ENCODE measurements at places on chromosomes 16 and 17.

DNA sequence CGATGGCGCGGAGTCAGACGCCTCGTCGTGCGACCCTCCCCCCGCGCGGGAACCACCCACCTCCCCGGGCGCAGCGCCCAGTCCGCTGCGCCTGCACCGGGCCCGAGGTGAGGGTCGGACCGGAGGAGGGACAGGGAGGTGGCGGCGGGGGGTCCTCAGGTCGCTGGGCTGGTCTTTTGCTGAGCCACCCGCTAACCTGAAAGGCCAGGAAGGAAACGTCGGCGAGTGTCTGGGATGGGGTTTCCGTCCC, 4.9 kb downstream of the TBX2 start:
- DNase-seq = no peak

DNA sequence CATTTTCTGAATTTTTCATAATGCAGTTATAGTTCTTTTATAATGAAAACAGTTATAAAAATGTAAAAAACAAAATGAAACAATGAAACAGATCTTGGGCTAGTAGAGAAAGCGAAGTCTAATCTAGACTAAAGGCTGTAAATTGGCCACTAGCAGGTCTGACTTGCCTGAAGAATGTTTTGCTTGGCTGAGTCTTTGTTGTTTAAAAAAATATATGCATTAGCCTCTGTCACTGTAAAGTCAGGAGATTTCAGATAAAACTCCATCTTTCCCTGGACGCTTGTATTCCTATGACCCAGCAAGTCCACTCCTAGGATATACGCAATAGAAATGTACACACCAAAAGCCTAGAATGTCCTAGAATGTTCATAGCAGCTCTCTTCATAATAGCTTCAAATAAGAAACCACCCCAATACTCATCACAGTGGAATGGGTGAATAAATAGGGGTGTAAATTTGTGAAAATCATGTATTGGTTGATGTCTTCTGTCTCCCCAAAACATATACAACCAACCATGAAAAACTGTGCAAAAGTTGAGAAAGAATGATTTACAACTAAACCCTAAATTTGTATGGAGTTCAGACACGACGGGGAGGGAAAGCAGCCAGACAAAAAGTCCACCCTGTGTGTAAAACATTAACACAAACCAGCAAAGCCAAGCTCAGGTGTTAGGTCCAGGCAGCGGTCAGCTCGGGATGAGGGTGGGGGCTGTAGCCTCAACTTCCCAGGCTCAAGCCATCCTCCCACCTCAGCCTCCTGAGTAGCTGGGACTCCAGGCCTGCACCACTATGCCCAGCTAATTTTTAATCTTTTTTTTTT, 37.7 kb upstream of the MEAK7 start:
- peak; percentile 68 for DNase-seq

GRCh38 chr16:2443555-2443954, 14.3 kb downstream of the CCNF start:
- DNase-seq = no peak

GRCh38 chr17:46995841-46996571, 17.0 kb upstream of the RPRML start:
- peak; percentile 16 for DNase-seq

DNA sequence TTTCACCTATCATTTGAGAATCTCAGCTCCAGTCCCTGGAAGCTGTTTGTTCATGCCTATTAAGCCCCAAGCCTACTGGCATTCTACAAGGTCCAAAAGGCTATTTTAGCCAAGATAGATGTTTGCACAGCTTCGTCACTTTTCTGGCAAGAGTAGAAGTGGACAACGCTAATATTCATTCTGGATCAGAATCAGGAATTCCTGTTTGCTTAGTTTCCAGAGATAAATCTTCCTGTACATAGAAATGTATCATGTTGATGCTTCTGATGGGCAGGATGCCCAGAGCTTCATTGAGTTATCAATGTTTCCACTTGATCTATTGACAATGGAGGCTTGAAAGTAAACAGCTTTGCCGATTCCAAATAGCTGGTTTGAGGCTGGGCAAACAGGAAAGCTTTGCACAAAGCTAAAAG, 260.7 kb upstream of the CA10 start:
- no peak for DNase-seq

GRCh38 chr17:67912656-67913055, 83.6 kb downstream of the C17orf58 start:
- no peak for DNase-seq

GRCh38 chr17:76000016-76000754, 470 bp upstream of the CDK3 start:
- DNase-seq = peak; percentile 53

DNA sequence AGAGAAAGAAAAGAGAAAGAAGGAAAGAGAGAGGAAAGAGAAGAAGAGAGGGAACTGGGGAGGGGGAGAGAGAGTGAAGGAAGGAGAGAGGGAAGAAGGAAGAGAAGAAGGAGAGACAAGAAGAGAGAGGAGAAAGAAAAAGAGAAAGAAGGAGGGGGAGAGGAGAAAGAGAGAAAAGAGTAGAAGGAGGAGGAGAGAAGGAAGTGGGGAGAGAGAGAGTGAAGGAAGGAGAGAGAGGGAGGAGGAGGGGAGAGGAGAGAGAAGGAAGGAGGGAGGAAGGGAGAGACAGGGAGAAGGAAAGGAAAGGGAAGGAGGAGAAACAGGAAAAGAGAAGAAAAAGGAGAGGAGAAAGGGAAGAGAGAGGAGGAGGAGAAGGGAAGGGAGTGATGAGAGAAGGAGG, 208.5 kb downstream of the MAF start:
- DNase-seq = no peak

- no peak for DNase-seq
These were observed 2.8 kb upstream of the ZNF267 start for GRCh38 chr16:31870809-31871208.

GRCh38 chr17:72311004-72311403, 190.2 kb downstream of the SOX9 start:
- no peak for DNase-seq

DNA sequence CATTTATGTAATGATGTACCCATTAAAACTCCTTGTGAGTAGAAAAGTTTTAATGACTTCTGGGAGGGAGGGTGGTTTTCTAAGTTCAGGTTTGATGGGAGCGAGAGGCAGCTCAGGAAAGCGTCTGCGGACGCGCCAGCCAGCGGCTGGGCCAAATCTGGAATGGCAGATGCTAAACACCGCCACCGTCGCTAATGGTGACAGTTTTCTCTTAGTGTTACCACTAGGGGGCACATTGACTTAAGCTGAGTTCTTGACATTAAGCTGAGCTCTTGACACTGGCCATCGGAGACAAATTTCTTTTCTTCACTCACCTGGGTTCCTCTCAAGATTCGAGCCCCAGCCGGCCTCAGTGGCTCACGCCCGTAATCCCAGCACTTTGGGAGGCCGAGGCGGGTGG, 6.7 kb downstream of the TRPV1 start:
- DNase-seq = peak; percentile 27

- no peak for DNase-seq
These were observed 9.7 kb downstream of the ADGRG3 start for GRCh38 chr16:57677622-57678369.

- DNase-seq = no peak
These were observed 4.0 kb downstream of the TPSG1 start for GRCh38 chr16:1220841-1221627.

- DNase-seq = no peak
These were observed 127.3 kb upstream of the NUDT7 start for GRCh38 chr16:77594799-77595596.

DNA sequence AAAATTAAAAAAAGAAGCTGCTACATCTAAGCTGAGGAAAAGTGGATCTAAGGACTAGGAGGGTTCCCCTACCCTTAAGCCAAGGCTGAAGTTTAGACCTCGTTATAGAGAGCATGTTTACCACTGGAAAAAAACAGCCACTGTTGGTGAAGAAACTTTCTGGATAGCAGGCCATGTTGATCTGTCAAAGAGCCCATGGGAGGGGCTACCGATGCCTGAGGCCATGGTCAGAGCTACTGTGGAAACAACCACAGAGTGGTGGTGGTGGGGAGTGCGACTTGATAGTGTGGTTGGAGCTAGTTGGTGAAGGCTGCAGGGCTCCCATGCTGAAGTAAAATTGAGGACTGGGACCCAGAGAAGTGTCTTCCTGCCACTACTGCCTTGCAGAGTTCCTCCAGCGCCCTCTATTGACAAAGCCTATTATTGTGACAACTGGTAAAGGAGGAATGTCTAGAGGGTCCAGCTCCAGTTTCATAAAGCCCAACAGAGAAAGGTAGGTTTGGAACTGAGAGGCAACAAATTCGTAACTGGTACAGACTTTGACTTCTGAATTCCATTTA, 12.7 kb upstream of the FAM20A start:
- DNase-seq = peak; percentile 50

DNA sequence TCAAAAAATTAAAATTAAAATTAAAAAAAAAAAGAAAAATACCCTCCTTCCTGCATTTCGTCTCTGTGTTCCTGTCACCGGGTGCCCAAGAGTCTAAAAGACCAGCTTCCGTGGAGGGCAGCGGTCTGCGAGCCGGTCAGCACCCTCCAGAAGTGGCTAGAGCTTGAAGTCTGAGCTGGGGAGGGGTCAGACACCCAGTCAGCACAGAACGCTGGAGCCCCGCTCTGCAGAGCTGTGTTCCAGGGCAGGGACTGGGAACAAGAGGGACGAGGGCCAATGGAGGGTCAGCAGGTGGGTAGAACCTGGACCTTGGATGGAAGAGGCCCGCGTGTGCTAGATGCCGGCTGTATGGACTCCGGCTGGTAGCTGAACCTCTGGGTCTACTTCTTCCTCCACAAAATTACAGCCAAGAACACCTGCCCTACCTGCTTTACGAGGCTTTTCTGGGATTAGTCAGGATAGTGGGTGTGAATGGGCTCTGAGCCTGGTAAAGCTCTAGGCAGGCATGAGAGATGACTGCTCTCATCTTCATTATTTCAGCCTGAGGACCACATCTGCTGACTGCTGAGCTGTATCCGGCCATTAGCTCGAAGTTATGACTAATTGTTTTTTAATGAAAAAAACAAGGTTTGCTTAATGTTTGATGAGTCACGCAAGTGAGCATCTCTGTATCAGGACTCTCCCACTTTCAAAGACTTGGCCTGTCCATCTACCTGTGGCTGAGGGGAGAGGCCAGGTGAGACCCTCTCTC, 5.9 kb downstream of the TRPV1 start:
- DNase-seq = peak; percentile 74

DNA sequence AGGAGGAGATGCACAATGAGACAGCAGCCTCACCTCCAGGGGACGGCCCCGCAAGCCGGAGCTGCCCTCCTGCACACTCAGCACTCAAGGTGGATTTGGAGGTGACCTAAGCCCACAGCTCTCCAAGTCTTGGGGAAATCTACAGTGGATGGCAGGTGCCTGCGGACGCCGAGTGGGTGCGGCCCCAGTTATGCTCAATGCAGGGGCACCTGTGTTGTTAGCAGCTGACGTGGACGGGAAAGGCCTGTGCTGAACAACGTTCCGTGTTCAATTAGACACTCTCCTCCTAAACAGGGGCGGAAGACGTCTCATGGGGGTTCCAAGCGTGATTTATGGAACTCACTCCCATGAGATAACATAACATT, 22.0 kb upstream of the METRNL start:
- DNase-seq = no peak

GRCh38 chr17:75641343-75641742, 8.1 kb downstream of the SMIM5 start:
- no peak for DNase-seq

- DNase-seq = peak; percentile 43
These were observed 7.9 kb downstream of the NAT9 start for GRCh38 chr17:74768069-74768762.

DNA sequence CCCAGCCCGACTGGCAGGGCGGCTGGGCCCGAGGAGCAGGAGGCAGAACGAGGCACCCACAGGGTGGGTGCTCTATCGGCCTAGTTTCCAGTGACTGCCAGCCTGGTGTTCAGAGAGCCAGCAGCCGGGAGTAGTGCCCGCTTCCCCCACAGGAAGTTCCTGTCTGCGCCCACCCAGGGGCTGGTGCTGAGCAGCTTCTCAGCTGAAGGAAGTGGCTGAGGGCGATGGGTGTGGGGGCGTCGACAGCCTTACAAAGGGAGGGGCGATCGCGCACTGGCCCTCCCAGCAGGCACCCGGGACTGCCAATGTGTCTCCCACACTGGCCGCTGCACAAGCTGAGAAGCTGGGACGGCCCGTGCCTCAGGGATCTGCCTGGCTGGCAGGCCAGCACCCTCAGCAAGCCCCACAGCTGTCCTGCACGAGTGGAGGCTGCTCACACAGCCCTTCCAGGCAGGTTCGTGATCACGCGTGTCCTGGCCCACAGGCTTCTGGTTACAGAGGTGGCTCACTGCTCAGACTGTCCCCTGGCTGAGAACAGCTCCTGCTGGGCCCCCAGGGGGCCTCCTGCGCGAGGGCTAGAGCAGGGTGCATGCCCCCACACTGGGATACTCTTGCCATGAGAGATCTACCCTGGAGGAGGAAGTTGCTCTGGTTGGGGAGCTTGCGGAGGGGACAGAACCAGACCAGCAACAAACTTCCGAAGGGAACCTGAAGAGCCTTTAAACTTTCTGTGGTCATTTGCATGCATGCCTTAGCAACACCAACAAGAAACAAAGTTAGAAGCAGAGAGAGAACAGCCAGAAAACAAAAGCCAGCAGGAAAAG, 2.5 kb downstream of the RNF166 start:
- no peak for DNase-seq

GRCh38 chr17:28951428-28951990, at the start of gene PHF12:
Gene PHF12 (minus strand): TSS chr17:28951518. CDS start chr17:28950960, 558 bp downstream.
- peak; percentile 100 for DNase-seq

DNA sequence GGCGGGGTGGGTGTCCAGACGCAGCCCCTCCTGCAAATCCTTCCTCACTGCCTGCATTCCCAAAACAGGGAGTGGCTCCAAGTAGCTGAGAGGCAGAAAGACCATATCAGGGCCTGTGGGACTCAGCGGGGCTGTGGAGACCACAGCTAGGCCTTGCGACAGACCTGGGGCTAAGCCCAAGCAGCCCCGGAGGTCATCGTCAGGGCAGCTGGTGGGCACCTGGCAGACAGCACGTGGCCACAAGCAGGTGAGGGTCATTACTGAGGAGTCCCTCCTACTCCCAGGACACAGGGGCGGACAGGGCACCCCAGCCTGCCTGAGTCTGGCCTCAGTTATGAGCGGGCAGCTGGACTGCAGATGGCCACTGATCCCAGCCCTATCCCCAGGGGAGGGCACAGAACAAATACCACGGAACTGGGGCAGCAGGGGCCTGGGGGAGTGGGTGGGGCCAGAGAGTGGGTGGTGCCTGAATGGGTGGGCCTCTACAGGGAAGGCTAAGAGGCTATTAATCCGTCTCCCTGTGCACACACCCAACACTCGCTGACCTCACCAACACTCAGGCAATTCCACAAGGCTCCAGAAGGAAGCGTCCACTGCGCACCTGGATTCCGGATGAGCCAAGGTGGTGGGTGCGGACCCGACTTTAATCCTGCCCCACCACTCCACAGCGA, 8.5 kb downstream of the HS3ST6 start:
- no peak for DNase-seq

GRCh38 chr16:78624366-78624765, 524.9 kb downstream of the WWOX start:
- DNase-seq = no peak

- peak; percentile 46 for DNase-seq
These were observed 22.7 kb downstream of the BCO1 start for GRCh38 chr16:81261049-81261648.
